ENCODE measurements at places on chromosomes 13 and 19. TPM values are rescaled to one million over a fixed set of nuclear protein-coding genes. Genes with fewer than 3 reads are reported as not detected.

Gene EPSTI1
- 0.54 TPM for total RNA-seq

Gene CALR3
- not detected for total RNA-seq

Gene ZNF428
- total RNA-seq, result 45.0 TPM

Gene ATCAY
- not detected for total RNA-seq

Gene LAIR2
- total RNA-seq, result not detected

Gene CLEC11A
- 169 TPM for total RNA-seq

Gene HIPK4
- total RNA-seq, result not detected

Gene GPR108
- 46.4 TPM for total RNA-seq

Gene OR10H3
- total RNA-seq, result not detected

Gene SMAD9
- 7.3 TPM for total RNA-seq

Gene CSNK1G2
- total RNA-seq, result 50.4 TPM

Gene MOB3A
- 46.2 TPM for total RNA-seq

Gene SYNGR4
- not detected for total RNA-seq

Gene VSTM2B
- total RNA-seq, result not detected

Gene WDR62
- 1.3 TPM for total RNA-seq

Gene FFAR2
- not detected for total RNA-seq

Gene ZNF571
- 1.6 TPM for total RNA-seq

Gene GSX1
- total RNA-seq, result not detected

Gene CLDN10
- total RNA-seq, result not detected

Gene ZNF723
- not detected for total RNA-seq

Gene CD209
- total RNA-seq, result not detected

Gene TUBA3C
- total RNA-seq, result not detected

Gene KLK3
- total RNA-seq, result not detected

Gene KEAP1
- total RNA-seq, result 58.3 TPM

Gene KLK15
- total RNA-seq, result not detected

Gene TNFSF11
- not detected for total RNA-seq

Gene BST2
- total RNA-seq, result 1.6 TPM

Gene ZNF845
- total RNA-seq, result 3.8 TPM

Gene MEX3D
- total RNA-seq, result 33.4 TPM

Gene ATP4A
- not detected for total RNA-seq
